ENCODE measurements at places on chromosomes 7 and 10.

- no peak overlapping the region for H3K27ac ChIP-seq
- no peak for DNase-seq
- no peaks in the 10 kb centered on the region for H3K27me3 ChIP-seq
- no peaks in the 10 kb centered on the region for H3K4me1 ChIP-seq
These were observed 223.6 kb downstream of the RELN start for GRCh38 chr7:103765901-103766300.

DNA sequence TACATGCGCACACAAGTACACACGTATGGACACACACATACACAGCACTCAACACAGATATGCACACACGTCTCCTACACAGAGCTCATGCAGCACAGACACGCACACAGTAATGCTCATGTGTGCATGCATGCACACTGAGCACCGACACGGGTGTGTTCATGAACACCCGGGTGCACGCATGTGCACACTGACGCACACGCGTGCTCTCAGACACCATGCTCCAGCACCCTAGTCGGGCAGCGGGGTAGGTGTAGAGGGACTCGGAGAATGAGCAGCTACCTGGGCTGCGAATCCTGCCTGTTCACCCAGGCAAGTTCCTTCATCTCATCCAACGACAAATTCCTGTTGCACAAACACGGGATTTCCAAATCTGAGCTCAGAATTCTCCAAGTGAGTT is 184.7 kb downstream of the MAD1L1 start:
- no peaks in the 10 kb centered on the region for H3K4me1 ChIP-seq
- no peak for DNase-seq
- H3K27me3 ChIP-seq: no peaks in the 10 kb centered on the region
- no peaks in the 10 kb centered on the region for H3K36me3 ChIP-seq
- no peak overlapping the region for H3K4me3 ChIP-seq

- H3K36me3 ChIP-seq: no peaks in the 10 kb centered on the region
- H3K27me3 ChIP-seq: no peaks in the 10 kb centered on the region
- no peak for DNase-seq
These were observed 308.8 kb downstream of the SFMBT2 start for GRCh38 chr10:7102084-7102483.

GRCh38 chr7:77888998-77889397 is 90.4 kb downstream of the PHTF2 start:
- H3K27me3 ChIP-seq: no peaks in the 10 kb centered on the region
- H3K36me3 ChIP-seq: no peaks in the 10 kb centered on the region
- H3K4me3 ChIP-seq: no peak overlapping the region
- no peak overlapping the region for H3K27ac ChIP-seq

GRCh38 chr7:157707983-157708918 is 371.4 kb downstream of the DNAJB6 start:
- no peaks in the 10 kb centered on the region for H3K36me3 ChIP-seq
- no peaks in the 10 kb centered on the region for H3K4me1 ChIP-seq
- H3K27ac ChIP-seq: no peak overlapping the region
- peak; percentile 18 for DNase-seq

GRCh38 chr10:16717622-16718395 is 99.4 kb downstream of the RSU1 start:
- H3K36me3 ChIP-seq: no peaks in the 10 kb centered on the region
- no peak for DNase-seq
- H3K27ac ChIP-seq: no peak overlapping the region

DNA sequence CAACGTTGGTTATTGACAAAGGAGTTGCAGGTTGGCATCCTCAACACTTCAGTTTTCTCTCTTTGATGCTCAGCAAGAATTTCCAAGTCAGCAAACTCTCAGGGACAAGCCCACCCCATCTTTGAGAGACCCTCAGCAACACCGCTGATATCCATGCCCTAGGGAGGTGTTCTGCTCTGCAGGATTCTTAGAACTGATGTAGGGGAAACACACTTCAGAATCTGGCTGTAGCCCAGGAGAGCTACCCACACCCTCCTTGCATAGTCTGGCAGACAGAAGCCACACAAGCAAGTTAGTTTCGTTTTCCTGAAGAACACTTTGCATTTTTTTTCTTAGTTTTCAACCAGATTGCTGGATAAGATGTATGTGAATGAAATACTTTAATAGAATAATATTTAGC is 822 bp downstream of the SAMD9L start:
- peaks cover 19% of the 10 kb centered on the region for H3K36me3 ChIP-seq
- peak overlapping the region; percentile 83 for H3K27ac ChIP-seq
- peaks cover 23% of the 10 kb centered on the region for H3K4me1 ChIP-seq
- H3K27me3 ChIP-seq: no peaks in the 10 kb centered on the region

- H3K27me3 ChIP-seq: no peaks in the 10 kb centered on the region
- no peak overlapping the region for H3K4me3 ChIP-seq
- no peaks in the 10 kb centered on the region for H3K36me3 ChIP-seq
- H3K27ac ChIP-seq: peak overlapping the region; percentile 56
These were observed 290.9 kb downstream of the CRPPA start for GRCh38 chr7:16130111-16131110.

- no peak for DNase-seq
- H3K27ac ChIP-seq: no peak overlapping the region
- no peaks in the 10 kb centered on the region for H3K36me3 ChIP-seq
- no peak overlapping the region for H3K4me3 ChIP-seq
- no peaks in the 10 kb centered on the region for H3K27me3 ChIP-seq
These were observed 191.3 kb downstream of the GATA3 start for GRCh38 chr10:8245814-8246142.

DNA sequence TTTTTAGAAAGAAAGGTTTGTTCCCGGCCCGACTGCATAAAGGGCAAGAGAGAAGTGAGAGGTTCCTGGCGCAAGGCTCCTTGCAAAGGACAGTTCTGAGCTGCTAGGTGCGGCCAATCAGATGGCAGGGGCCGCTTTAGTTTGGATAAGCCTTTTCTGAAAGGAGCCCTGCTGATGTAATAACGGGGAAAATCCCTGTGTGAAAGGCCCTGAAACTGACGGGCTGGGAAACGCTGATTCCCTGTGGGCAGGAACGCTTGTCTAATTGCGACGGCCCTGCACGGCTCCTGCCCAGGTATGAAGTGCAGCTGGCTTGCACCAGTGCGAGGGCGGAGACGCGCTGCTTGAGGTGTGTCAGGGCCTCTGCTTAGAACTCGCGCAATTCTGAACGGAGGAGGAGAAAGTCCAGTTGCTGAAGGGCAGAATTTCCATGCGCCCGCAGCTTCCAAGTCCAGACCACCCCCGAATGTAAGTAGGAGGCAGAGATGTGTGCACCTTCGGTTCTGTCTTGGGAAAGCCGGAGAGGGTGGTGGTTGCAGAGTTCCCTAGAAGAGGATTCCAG is 30.5 kb downstream of the TACC2 start:
- H3K4me1 ChIP-seq: peaks cover 6% of the 10 kb centered on the region
- H3K27ac ChIP-seq: peak overlapping the region; percentile 75
- H3K4me3 ChIP-seq: peak overlapping the region; percentile 30
- H3K36me3 ChIP-seq: no peaks in the 10 kb centered on the region
- peak; percentile 77 for DNase-seq
- H3K27me3 ChIP-seq: no peaks in the 10 kb centered on the region

DNA sequence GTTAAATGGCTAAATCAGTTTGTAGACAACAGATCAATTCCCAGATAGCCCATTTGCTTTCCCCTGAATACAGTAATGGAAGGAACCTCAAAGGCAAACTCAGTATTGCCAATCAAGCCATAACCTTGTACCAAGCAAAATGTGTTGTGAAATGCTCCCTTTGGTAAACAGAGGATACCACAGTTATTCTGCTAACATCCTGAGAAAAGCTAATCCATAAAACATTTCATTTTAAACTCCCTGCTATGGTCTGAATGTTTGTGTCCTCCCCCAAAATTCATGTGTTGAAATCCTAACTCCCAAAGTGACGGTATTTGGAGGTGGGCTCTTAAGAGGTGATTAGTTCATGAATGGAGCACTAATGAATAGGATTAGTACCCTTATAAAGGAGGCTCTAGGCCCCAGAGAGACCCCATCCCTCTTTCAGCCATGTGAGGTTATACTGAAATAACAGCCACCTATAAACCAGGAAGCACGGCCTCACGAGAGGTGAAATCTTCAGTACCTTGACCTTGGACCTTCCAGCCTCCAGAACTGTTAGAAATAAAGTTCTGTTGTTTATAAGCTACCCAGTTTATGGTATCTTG is 89.3 kb upstream of the RNF148 start:
- no peak for DNase-seq
- H3K27ac ChIP-seq: no peak overlapping the region
- no peaks in the 10 kb centered on the region for H3K36me3 ChIP-seq
- no peak overlapping the region for H3K4me3 ChIP-seq
- H3K4me1 ChIP-seq: no peaks in the 10 kb centered on the region
- no peaks in the 10 kb centered on the region for H3K27me3 ChIP-seq

GRCh38 chr10:23408330-23408976 is 30.4 kb upstream of the OTUD1 start:
- H3K4me1 ChIP-seq: no peaks in the 10 kb centered on the region
- H3K27ac ChIP-seq: no peak overlapping the region
- DNase-seq: no peak
- H3K4me3 ChIP-seq: no peak overlapping the region
- no peaks in the 10 kb centered on the region for H3K27me3 ChIP-seq

DNA sequence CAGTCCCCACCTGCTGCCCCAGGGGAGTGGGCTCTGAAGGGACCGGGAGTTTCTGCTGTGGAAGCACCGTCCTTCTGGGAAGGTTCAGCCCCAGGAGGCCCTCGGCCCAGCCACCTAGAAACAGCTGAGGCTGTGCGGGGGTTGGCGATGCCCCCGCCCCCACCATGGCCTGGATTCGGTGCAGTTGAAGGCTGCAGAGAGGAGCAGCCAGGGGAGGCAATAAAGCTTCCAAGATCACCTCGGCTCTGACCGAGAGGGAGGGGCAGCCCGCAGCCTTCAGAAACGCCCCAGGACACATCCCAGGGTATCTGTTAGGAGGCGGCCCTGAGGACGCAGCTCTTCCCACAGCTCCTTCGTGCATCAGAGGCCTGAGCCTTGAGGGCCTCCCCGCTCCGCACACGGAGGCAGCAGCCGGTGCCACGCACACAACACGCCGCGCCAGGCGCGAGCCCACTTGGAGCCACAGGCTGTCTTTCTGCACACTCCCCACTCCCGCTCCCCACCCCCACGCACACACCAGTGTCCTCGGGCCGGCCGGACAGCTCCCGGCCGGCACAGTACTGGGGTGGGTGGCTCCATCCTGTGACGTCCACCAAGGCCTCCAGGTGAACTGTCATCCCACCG is 1.6 kb downstream of the KNDC1 start:
- H3K27ac ChIP-seq: no peak overlapping the region
- H3K4me1 ChIP-seq: peaks cover 14% of the 10 kb centered on the region
- peak overlapping the region; percentile 60 for H3K4me3 ChIP-seq
- H3K36me3 ChIP-seq: no peaks in the 10 kb centered on the region
- H3K27me3 ChIP-seq: no peaks in the 10 kb centered on the region
- DNase-seq: no peak

DNA sequence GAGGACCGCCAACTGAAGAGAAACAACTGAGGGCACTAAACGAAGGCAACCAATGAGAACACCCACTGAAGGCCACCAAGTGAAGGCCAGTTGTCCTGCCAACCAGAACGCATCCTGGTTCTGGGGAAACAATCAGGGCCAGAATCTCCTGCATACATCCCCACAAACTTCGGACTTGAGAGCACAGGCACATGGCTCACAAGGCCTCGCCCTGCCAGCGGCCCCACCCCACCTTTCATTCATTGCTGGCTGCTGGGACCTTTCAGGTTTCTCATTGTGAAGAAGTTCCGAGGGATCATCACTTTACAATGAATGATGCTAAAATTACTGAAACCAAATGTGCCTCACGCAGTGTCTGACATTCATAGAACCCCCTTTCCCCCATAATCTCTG is 79.2 kb upstream of the ABI1 start:
- no peak overlapping the region for H3K27ac ChIP-seq
- DNase-seq: no peak
- H3K36me3 ChIP-seq: no peaks in the 10 kb centered on the region
- no peaks in the 10 kb centered on the region for H3K27me3 ChIP-seq
- H3K4me3 ChIP-seq: no peak overlapping the region

GRCh38 chr7:121739465-121739864 is 133.5 kb upstream of the PTPRZ1 start:
- H3K36me3 ChIP-seq: no peaks in the 10 kb centered on the region
- DNase-seq: no peak
- H3K4me3 ChIP-seq: no peak overlapping the region
- H3K4me1 ChIP-seq: no peaks in the 10 kb centered on the region

- no peaks in the 10 kb centered on the region for H3K27me3 ChIP-seq
- no peak overlapping the region for H3K27ac ChIP-seq
- H3K4me3 ChIP-seq: no peak overlapping the region
- H3K4me1 ChIP-seq: no peaks in the 10 kb centered on the region
These were observed 22.8 kb upstream of the ORC5 start for GRCh38 chr7:104230606-104231005.

DNA sequence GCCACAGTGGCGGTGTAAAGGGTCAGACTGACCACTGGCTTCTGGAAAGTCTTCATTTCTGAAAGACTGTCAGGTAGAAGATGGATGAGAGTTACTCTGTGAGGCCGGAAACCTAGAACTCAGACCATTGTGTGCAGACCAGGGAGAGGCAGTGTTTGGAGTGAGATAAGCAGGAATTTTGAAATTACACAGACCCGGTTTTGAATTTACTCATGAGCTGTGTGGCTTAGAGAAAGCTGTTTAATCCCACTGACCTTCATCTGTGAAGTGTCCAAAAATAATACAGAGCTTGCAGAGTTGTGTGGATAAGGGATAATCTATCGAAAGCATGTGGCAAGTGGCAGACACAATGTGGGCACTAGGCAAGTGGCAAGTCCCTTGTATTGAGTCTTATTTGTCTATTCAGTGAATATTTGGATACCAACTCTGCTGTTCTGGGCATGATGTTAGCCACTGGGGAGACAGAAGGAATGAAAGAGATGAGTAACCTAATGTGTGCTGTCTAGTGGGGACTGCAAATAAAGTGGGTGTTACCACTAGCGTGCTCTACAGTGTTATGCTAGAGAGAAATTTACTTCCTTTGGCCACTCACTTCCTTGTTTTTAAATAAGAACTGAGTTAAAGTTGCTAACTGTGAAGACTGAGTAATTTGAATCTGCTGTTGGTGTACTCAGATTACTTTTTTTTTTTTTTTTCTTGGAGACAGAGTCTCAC is 69.4 kb downstream of the KIAA1217 start:
- H3K4me1 ChIP-seq: peaks cover 7% of the 10 kb centered on the region
- no peaks in the 10 kb centered on the region for H3K27me3 ChIP-seq
- H3K36me3 ChIP-seq: no peaks in the 10 kb centered on the region
- H3K4me3 ChIP-seq: no peak overlapping the region
- H3K27ac ChIP-seq: peak overlapping the region; percentile 61

DNA sequence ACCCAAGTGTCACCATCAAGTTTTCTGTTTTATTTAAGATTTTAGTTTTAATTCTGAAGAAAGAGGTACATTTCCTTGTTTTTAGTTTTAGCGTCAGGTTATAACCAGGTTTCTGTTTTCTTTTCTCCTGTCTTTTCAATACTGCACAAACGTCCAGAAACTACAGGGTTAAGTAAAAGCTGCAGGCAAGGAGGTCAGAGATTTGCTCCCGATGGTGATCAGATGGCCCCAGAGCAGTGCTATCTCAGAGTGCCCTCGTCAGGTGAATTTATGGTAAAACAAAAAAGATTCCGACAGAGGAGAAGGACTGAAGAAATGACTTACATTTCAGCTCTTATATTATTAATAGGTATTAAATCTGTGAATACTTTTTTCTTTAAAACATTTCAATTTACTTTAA is 128.2 kb downstream of the STRA8 start:
- H3K4me3 ChIP-seq: no peak overlapping the region
- no peaks in the 10 kb centered on the region for H3K27me3 ChIP-seq
- no peaks in the 10 kb centered on the region for H3K4me1 ChIP-seq
- DNase-seq: no peak

All from upper lobe of left lung (tissue), 6 donors.